Skin of body (tissue), 3 donors: ENCODE measurements at places on chromosomes 1 and 21. TPM values are rescaled to one million over a fixed set of nuclear protein-coding genes. Genes with fewer than 3 reads are reported as not detected.

DNA sequence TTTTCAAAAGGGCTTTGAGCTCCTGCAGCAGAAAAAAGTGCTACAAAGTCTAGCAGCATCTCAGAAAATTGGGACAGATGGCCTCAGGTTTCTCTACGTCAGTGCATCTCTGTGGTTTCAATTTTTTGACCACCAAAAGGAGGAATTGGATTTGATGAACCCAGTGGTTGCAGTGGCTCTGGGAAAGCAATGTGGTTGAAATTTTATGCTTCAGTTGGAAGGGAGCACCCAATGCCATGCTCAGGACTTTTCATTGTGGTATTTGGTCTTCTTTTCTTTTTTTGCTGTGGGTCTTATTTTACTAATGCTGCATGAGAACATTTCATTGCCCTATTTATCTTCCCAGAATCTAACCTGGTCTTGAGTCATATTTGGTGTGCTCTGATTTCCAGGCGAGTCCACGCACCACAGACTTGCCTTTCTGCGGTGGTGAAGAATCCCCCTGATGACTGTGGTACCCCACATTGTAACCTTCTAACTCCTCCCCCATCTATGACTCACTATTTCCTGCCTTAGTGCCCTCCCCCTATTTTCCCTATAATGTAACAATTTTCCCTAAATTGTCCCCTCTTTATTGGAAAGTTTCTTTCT lies 56.7 kb downstream of the S1PR1 start:
- DNase-seq, result no peak

DNA sequence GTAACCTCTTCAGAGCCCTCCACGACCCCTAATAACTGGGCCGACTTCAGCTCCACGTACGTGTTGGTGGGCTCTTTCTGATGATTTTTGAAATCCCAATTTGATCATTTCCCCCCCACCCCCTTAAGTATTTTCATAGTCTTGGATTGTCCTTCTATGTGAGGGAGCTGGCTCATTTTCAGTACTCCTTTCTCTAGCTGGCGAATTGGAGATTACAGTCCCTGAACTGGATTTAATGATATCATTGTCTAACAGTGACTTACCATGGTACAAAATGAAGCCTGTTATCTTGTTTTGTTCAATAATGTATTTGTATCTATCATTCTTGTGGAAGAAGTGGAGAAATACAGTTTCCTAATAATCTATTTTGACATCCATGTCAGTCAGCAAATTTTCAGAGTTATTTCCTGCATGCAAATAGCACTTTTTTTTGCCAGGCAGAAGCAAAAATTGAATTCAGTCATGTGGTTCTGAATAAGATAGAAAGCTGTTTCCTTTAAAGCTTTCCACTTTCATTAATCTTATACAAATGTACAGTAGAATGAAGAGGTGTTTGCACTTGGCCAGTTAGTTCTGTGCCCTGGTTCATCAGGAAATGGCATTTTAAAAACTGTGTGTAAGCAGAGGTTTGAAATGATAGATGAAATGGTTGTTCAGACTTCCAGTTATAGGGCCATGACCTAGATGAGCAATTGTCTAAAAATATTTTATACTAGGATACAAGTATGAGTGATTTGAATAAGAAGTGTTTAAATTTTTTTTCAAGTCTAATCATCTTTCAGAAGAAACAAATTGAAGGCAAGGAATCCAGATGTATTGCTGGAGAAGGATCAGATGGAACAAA lies 104.2 kb downstream of the ATP5PO start:
- DNase-seq, result peak; percentile 32

GRCh38 chr1:9444532-9444931 lies 94.7 kb upstream of the SLC25A33 start:
- no peak for DNase-seq

PLA2G4A gene
- 24.3 TPM for total RNA-seq

CA14 gene
- 0.69 TPM for total RNA-seq

PTGER3 gene
- total RNA-seq, result 18.2 TPM

GRCh38 chr1:226730836-226731235 lies 8.2 kb downstream of the ITPKB start:
- DNase-seq, result no peak

NBPF11 gene
- 10.0 TPM for total RNA-seq

DNA sequence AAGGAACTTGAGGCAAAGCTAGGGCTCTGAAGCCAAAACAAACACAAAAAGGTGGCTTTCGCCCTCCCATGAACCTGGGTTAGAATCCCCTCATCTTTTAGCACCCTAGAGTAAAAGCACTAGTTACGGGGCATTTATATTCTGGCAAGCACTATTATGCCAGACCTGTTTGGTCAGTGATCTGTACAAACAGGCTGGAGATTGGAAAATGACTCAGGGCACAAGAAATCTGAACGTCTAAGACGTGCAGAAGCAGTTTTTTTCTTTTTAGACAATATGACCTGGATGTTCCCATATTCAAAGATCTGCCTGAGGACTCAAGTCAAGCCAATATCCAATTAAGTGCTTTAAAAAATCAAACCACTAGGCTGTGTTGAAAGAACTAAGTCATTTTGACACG lies 3.0 kb downstream of the ZNF436 start:
- no peak for DNase-seq

DYNLT5 gene
- 4.5 TPM for total RNA-seq

DNA sequence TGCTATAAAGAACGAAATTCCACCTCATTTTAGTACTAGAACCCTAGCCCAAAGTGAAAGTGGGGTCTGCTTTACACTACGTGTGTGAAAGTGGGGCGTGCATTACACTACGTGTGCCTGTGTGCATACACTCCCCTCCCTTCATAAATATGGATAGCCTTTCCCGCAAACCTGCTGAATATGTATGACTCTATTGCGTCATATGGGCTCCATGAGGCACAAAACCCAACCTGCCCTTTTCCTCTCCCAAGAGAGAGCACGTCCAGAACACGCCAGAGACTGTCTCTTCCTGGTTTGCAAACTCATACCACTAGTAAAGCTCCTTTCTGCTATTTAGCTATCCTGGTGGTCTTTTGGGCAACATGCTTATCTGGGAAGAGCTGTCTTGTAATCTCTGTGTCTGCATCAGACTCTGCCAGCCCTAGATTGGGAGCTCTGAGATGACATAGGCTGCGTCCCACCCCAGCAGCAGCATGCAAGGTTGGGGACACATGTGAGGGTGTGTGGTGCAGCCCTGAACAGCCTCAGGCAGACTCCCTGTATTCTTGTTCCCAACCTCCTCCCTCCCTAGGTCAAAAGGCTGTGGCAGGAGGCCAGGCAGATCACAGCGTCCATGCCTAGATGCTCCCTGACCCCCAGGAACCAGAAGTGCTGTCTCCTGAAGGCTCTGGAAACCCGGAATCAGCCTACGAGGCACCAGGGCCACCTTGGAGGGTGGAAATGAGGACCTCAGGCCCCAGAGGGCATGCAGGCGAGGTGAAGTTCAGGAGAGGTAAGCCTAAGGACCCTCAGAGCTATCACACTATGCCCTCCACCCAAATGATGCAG lies 12.3 kb upstream of the PADI1 start:
- no peak for DNase-seq

EXTL1 gene
- 0.69 TPM for total RNA-seq

- no peak for DNase-seq
Measured at GRCh38 chr1:173482683-173483082, 5.5 kb downstream of the PRDX6 start.

KIF21B gene
- total RNA-seq, result 1.6 TPM

DNA sequence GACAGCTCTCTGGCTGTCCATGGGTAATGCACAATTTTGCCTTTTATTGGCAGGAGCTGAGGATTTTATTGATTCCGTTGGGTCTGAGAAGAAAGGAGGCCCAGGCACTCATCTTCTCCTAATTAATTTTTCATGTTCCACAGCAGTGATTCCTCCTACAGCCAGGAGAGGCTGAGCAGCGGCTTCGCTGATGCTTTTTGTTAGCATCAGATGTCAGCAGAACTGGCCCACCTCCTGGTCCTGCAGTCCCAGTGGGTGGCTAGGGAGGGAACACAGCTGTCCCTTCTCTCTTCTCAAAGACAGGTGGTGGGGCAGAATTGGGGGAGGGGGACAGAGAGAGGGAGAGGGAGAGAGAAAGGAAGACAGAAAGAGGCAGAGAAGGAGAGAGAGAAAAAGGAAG lies 5.7 kb downstream of the MT1HL1 start:
- DNase-seq, result no peak

S100A9 gene
- total RNA-seq, result 1,024 TPM
